ENCODE measurements at places on chromosomes 4 and X. TPM values are rescaled to one million over a fixed set of nuclear protein-coding genes. Genes with fewer than 3 reads are reported as not detected.

GLRA2 gene
- not detected for total RNA-seq

- no peak overlapping the region for H3K4me3 ChIP-seq
- no peaks in the 10 kb centered on the region for H3K27me3 ChIP-seq
- DNase-seq, result no peak
These were observed 92.1 kb downstream of the KDR start for GRCh38 chr4:55033296-55033695.

GRCh38 chr4:122917731-122918130 lies 4.7 kb downstream of the NUDT6 start:
- peaks cover 2% of the 10 kb centered on the region for H3K4me1 ChIP-seq
- no peak for DNase-seq
- no peaks in the 10 kb centered on the region for H3K27me3 ChIP-seq
- no peak overlapping the region for H3K4me3 ChIP-seq

TMSB15A gene
- not detected for total RNA-seq

PDE6B gene
- 14.8 TPM for total RNA-seq

AMBN gene
- total RNA-seq, result not detected

- no peaks in the 10 kb centered on the region for H3K4me1 ChIP-seq
- no peak overlapping the region for H3K4me3 ChIP-seq
- peaks cover 38% of the 10 kb centered on the region for H3K36me3 ChIP-seq
- no peak overlapping the region for H3K27ac ChIP-seq
- H3K27me3 ChIP-seq, result no peaks in the 10 kb centered on the region
These were observed 82.3 kb downstream of the NEK1 start for GRCh38 chr4:169530048-169530447.

DNA sequence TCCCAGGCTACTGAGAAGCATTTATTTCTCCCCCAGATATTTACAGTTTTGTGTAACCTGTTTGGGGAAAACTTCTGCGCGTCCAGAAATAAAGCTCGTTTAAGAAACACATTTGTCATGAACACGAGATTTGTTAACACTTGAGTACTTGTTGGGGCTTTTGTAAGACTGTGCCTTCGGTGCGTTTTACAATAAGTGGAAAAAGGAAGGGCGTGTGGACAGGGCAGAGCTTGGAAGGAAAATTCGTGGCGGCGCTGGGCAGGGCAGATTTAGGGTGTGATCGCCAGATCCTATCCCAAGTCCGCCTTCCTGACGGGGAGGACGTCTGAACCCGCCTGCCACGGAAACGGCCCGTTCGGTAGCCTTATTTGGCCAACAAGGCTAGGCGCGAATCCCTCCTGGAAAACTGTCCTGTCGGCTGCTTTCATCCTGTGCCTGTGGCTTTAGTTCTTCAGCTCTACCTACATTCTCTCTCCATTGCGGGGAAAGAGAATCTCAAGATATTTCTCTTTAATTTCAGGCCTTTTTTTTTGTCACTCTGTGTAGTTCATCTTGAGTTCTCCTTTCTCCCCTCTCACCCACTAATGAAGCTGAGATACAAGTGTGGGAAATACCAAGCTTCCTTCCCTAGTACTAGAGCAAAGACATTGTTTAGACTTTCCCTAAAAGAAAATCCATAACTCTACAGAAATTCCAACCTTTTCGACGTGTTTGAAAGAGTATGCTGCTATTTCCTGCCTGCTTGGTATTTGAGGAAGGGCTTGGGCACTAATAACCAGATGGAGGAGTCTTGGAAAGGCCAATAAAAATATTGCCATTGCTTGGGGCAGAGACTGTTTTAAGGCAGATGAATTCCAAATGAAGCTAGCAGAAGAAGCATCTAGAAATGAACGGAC lies 982 bp downstream of the PDLIM5 start:
- H3K4me1 ChIP-seq, result peaks cover 15% of the 10 kb centered on the region
- H3K27ac ChIP-seq, result peak overlapping the region; percentile 67
- H3K36me3 ChIP-seq, result no peaks in the 10 kb centered on the region
- DNase-seq, result no peak

DNA sequence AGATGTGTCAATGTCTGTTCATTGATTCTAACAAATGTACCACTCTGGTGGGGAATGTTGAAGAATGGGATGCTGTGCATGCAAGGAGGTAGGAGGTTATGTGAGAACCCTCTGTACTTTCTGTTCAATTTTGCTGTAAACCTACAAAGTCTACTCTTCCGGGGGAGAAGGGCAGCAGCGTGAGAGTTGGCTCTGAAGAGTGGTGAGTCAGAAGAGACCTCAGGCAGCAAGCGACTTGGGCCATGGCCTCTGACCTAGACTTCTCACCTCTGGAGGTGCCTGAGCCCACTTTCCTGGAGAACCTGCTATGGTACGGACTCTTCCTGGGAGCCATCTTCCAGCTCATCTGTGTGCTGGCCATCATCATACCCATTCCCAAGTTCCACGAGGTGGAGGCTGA lies 26.7 kb downstream of the MANBA start:
- peaks cover 43% of the 10 kb centered on the region for H3K4me1 ChIP-seq
- peak; percentile 67 for DNase-seq
- peaks cover 7% of the 10 kb centered on the region for H3K36me3 ChIP-seq
- no peaks in the 10 kb centered on the region for H3K27me3 ChIP-seq
- peak overlapping the region; percentile 66 for H3K4me3 ChIP-seq

DNA sequence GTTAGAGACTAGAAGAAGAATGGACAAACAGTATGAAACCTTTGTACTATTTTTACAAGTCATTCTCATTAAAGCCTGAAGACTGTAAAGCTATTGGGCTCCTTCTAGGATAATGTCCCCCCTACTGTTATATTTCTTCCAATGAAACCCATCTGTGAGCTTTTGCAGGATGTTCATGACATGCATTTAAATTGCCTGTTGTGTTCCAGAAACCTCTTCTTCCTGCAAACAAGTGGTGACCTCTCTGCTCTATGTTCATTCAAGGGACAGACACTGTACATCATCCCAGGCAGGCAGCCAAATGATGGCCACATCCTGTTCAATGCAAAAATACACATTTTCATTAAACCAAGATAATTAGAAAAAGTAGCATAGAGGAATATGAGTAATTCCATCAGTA lies 128.0 kb downstream of the C4orf33 start:
- H3K4me1 ChIP-seq, result no peaks in the 10 kb centered on the region
- no peak overlapping the region for H3K27ac ChIP-seq
- peaks cover 23% of the 10 kb centered on the region for H3K27me3 ChIP-seq
- no peak for DNase-seq
- H3K36me3 ChIP-seq, result no peaks in the 10 kb centered on the region

DNA sequence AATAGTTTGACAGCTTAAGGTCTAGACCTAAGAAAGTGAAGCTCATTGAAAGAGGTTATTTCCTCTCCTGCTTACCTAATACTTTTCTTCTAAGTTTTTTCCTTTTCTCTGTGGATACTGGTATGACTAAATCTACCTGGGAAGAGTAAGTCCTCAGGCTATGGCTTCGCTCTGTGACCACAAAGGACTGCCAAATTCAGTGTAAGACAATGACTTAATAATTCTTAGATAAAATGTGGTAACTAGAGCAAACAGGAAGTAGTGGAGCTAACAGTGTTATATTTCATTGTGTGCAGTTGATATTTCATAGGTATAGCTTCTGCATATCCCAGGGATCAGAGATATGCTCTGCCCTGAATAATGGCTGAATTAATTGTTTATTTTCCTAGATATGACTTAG lies 418.9 kb downstream of the CCSER1 start:
- no peaks in the 10 kb centered on the region for H3K36me3 ChIP-seq
- no peak overlapping the region for H3K27ac ChIP-seq
- no peak for DNase-seq
- H3K4me3 ChIP-seq, result no peak overlapping the region
- H3K27me3 ChIP-seq, result no peaks in the 10 kb centered on the region

DRP2 gene
- total RNA-seq, result 0.64 TPM

DNA sequence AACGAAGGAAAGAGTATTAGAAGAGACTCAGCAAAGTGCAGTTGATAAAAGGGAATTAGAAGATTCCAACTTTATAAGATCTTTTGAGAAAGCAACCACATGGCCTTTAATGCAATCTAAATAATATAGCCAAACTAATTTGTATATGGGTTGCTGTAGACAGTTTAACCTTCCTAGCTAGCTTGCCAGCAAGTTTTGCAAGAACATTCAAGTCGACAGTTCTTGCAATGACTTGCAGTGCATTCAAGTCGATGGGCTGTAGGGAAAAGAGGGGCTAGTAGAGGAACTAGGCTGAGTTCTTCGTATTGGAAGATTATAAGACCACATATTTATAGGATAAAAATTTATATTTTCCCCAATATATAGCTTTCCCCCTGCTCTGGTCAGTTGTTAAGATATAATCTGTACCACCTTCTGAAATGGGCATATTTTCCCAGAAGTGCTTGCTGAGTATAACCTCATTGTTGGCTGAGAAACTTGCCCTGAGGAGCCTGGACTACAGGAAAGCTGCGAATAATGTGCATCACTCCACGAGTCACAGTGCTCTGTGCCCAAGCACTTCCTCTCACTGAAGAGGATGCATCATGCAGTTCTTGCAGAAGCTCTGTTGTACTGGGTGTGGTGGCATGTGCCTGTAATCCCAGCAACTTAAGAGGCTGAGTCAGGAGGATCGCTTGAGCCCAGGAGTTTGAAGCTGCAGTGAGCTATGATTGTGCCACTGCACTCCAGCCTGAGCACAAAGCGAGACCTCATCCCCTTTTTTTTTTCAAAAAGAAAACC lies 56.7 kb downstream of the DOCK11 start:
- H3K4me1 ChIP-seq, result peaks cover 5% of the 10 kb centered on the region
- H3K27me3 ChIP-seq, result no peaks in the 10 kb centered on the region
- no peaks in the 10 kb centered on the region for H3K36me3 ChIP-seq
- H3K4me3 ChIP-seq, result no peak overlapping the region
- no peak overlapping the region for H3K27ac ChIP-seq

- H3K4me3 ChIP-seq, result no peak overlapping the region
- H3K4me1 ChIP-seq, result no peaks in the 10 kb centered on the region
- H3K27ac ChIP-seq, result no peak overlapping the region
- H3K36me3 ChIP-seq, result no peaks in the 10 kb centered on the region
These were observed 173.1 kb downstream of the DHX15 start for GRCh38 chr4:24411299-24411698.

NALF2 gene
- not detected for total RNA-seq

DNA sequence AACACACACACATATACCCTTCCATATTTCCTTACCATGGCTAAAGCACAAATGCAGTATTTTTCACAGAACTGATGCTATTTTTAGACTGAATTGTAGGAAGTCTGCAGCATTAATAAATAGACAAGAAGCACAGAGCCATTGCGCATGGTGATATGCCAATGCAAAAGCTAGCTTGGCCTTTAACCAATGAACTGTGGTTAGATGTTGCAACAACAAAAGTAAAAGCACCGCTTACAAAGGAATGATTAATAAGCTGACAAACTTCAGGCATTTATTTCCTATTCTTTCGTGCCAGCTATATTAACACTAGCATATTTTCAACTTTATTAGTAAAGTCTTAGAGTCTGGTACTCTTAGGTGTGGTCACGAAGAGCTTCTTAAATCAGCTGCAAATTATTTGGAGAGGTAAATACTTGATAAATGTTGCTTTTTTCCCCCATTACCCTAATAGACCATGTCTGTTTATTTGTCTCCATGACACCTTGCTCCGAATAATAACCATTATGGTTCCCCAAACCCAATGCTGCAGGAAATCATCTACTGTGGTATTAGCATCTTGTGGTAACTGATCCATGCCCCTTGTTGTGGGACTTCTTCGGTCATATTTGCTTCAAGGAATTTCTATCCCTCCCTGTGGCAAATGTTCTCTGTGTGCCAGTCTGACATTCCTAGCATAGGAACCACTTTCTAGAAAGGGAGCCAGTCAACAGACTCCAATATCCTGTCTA lies 306.1 kb upstream of the TAPT1 start:
- H3K27me3 ChIP-seq, result no peaks in the 10 kb centered on the region
- no peaks in the 10 kb centered on the region for H3K36me3 ChIP-seq
- DNase-seq, result no peak
- H3K4me3 ChIP-seq, result no peak overlapping the region
- peaks cover 4% of the 10 kb centered on the region for H3K4me1 ChIP-seq

SLC38A5 gene
- 156 TPM for total RNA-seq

GRCh38 chr4:41379230-41379629 lies 122.5 kb downstream of the UCHL1 start:
- DNase-seq, result no peak
- peaks cover 2% of the 10 kb centered on the region for H3K27me3 ChIP-seq
- no peak overlapping the region for H3K4me3 ChIP-seq
- no peaks in the 10 kb centered on the region for H3K4me1 ChIP-seq

DNA sequence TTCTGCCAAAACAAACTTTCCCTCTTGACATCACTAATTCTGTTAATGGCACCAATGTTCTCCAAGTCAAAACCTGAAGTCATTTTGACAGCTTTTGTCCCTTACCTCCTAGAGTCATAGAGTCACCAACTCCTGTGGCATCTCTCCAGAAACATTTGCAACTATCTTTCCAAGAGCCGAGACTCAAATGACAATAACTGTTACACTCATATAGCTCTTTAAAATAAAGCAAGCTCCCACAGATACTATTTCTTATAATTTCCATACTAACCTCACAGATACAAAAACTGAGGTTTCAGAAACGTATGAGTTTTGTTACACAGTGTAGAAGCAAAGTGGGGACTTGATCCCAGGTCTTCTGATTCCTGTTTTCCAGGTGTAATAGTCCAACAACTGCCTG lies 18.3 kb downstream of the GPRIN3 start:
- no peaks in the 10 kb centered on the region for H3K27me3 ChIP-seq
- peak overlapping the region; percentile 85 for H3K4me3 ChIP-seq
- H3K4me1 ChIP-seq, result peaks cover 87% of the 10 kb centered on the region
- peak overlapping the region; percentile 95 for H3K27ac ChIP-seq

CDKL2 gene
- total RNA-seq, result 0.14 TPM

EDNRA gene
- total RNA-seq, result not detected

- DNase-seq, result no peak
- H3K27me3 ChIP-seq, result peaks cover 3% of the 10 kb centered on the region
- no peaks in the 10 kb centered on the region for H3K36me3 ChIP-seq
- no peaks in the 10 kb centered on the region for H3K4me1 ChIP-seq
- no peak overlapping the region for H3K4me3 ChIP-seq
These were observed 13.3 kb upstream of the HMGB2 start for GRCh38 chr4:173347467-173347866.

DNA sequence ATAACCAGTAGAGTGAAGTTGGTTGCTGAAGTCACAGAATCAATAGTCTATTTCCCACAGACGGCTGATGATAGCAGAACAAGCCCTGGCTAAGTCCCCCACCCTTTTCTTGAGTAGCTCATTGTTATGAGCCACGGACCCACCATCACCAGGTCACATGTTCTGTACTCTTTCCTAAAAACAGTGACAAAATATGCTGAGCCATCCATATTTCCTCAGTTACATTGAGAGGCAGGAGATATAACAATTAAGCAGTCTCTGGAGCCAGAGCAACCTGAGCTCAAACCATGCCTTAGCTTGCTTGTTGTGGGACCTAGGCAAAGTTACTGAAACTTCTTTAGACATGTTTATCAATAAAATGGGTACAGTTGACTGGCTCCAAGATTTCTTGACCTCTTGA lies 2.9 kb upstream of the CSTF2 start:
- H3K27me3 ChIP-seq, result peaks cover 25% of the 10 kb centered on the region
- no peak overlapping the region for H3K27ac ChIP-seq
- H3K4me1 ChIP-seq, result peaks cover 6% of the 10 kb centered on the region

DNA sequence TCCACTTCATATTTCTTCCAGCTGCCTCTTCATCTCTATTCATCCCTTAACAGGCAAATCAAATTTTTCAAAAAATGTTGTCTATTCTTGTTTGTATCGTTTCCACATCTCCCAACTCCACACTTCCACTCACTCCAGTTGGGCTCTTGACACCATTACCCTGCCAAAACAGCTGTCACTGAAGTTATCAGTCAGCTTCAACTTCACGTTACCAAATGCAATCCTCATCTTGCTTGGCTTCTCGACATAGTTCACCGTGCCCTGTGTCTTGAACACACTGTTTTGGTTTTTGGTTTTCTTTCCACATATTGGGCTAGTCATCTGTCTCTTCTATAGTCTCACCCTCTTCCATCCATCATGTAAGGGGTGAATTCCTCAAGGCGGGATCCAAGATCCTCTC lies 65.2 kb downstream of the GALNT7 start:
- DNase-seq, result no peak
- H3K36me3 ChIP-seq, result no peaks in the 10 kb centered on the region
- no peak overlapping the region for H3K4me3 ChIP-seq
- H3K27ac ChIP-seq, result no peak overlapping the region

Data from natural killer cell treated with Interleukin-12 subunit alpha and Interleukin-12 subunit beta and Interleukin-15 and Interleukin-18, amount 100 ng/mL, for 72 hours (primary cell).